RKO (cell line): ENCODE measurements at places on chromosomes 1 and 21.

DNA sequence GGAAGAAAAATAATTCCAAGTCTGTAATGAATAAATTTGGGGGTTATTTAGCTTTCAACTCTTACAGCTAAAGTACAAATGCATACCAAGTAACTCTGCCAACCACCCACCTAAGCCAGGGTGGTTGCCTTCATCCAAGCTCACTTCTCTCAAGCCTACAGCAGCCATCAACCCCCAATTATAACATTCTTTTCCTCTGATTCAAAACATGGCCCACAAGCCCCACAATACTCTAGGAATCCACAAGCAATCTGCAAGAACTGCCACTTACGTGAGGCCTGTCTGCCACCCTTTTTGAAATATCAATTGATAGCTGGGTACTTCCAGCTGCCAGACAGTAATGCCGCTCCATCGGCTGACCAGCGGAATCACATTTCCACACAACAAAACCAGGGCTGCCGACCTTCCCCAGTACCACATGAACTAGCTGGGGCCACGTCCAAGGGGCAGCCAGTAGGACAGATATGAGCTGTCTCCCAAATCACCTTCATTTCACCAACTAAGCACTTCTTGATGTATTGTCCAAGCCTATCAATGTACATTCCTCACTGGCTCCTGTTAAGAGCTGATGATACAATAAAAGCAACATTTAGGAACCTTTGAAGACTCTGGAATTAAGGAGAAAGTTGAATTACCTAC is 3.2 kb downstream of the LBR start:
- no peak for DNase-seq

DNA sequence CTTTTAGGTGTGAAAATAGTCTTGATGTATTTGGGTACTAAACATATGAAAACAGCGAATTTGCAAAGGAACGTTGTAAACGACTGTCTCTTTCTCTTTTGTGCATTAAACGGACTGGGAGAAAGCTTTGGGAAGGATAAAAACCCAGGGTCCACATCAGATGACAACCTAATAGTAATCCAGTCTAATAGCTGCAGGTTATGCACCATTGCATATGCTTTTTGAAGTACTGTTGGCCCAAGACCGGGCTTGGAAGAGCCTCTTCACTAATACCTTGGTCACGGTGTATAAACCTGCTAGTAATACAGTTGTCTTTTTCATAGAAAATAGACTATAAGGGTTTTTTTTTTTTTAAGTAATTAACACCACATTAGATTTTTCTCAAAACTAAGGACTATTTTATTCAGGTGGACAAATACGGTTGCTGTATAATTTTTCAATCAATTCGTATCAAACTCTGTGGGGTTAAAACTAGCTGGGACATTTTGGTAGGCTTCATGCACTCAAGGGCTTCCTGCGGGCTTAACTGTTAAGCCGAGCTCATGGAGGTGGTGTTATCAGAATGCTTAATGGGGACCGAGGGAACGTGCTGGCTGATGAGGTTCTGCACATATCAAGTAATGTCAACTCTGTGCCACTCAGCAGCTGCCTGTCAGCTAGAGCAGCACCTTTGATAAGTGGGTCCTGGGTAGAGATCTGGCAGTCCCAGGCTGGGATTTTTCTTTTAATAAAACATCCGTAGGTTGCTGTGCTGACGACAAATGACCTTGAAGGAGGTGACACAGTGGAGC is 2.1 kb downstream of the RYR2 start:
- DNase-seq = no peak

DNA sequence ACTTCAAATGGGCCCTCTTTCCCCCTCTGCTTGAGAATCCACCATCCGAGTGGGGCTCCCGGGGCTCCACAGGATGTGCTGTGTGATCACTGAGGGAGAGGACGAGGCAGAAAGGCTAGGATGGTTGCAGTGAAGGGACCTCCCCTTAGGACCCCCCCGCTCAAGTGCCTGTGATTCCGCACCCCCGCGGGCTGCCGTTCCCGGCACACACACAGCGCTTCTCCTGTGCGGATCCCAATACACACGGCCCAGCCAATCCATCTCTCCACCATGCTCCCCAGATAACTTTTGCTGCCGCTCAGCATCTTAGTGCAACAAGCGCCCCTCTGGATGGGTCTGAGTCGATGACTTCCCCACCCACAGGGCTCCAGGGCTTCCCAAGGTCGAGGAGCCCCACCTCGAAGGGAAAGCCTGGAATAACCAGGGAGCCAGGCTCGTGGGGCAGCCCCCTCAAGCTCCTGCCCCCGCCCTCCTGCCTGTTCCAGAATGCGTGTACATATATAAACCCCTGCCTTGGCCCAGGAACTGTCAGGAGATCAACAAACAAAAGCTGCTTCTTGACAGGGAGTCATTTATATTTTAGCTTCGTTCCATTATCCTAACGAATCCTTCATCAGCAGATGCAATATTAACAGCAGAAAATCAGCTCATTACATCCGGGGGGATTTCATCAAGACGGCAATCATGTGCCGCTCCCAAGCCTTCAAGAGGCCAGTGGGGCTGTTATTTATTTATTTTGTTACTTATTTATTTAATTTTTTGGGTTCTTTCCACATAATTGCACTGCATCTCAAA is 83.7 kb downstream of the CASZ1 start:
- DNase-seq = no peak

DNA sequence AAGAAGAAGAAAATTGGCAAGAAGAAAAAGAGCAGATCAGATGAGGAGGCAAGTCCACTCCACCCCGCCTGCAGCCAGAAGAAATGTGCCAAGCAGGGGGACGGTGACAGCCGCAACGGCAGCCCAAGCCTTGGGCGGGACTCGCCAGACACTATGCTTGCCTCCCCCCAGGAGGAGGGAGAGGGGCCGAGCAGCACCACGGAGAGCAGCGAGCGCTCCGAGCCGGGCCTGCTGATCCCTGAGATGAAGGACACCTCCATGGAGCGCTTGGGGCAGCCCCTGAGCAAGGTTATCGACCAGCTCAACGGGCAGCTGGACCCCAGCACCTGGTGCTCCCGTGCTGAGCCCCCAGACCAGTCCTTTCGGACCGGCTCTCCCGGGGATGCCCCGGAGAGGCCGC is 9.0 kb upstream of the SLC25A34 start:
- DNase-seq = no peak

DNA sequence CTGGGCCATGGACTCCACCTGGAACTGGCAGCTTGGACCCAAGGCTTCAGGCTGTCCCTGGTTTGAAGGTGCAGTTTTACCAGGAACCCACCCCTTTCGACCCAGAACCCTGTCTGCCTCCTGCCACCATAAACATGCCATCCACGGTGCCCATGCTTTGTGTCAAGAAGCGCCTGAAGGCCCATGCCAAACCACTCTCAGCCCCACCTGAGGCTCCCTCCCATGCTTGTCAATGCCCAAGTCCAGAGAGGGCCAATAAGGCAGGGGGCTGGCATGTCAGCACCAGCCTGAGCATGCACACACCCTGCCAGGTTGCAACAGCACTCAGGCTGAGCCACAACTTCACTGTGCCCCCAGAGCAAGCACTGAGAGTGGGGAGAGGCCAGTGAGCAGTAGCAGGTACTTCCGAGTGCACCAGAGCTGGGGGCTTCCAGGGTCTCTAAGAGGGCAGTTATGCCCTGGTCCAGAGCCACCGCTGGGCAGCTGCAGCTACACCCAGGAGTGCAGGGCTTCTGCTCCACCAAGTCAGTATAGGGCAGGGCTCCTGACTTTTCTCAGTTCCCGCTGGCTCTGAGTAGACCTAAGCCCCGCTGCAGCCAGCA is 1256.0 kb downstream of the AMY1C start:
- no peak for DNase-seq

GRCh38 chr1:165443539-165444311 is 1.2 kb downstream of the RXRG start:
- no peak for DNase-seq

- DNase-seq = no peak
Measured at GRCh38 chr1:194366705-194367104, 1180.3 kb upstream of the B3GALT2 start.

GRCh38 chr1:20348326-20348915 is 57.7 kb downstream of the VWA5B1 start:
- DNase-seq = no peak

DNA sequence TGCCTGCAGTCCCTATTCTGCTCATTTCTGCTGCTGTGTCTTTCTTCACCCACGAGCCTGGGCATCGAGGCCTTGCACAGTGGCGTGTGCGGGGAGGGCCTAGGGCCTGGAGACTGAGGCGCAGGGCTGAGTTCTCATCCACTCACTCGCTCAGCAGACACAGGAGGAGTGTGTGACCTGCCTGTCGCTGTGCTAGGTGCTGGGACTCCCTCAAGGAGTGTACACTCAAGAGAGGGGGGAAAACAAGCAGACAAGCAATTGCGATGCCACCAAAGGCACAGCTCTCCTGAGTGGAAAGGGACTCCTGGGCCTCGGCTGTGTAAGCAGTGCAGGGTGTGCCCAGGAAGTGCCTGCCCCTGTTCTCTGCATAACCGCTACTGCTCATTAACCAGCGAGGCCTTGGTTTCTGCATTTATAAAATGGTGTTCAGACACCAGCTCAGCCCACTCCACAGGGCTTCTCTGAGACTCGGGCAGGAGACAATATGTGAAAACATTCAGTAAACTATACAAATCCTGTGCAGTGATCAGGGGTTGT is 4.2 kb downstream of the RD3 start:
- no peak for DNase-seq

GRCh38 chr1:228226141-228226874 is 18.5 kb downstream of the OBSCN start:
- DNase-seq = no peak

DNA sequence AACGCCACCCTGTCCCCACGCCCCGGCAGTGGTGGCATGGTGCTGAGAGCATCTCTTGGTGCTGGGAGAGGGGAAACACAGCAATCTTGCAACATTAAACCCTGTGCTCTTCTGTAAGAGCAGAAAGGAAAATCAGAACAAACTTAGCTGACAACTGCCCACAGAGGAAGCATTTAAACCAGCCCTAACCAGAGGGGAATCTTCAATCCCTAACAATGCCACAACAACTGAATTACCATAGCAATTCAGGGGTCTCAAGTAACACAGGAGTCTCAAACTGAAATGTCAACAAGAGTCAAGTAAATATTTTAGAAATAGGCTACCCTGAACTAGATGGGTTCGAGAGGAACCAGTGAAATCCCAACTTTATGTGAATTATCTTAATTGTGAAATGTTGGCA is 1983.6 kb downstream of the NCAM2 start:
- DNase-seq = no peak

DNA sequence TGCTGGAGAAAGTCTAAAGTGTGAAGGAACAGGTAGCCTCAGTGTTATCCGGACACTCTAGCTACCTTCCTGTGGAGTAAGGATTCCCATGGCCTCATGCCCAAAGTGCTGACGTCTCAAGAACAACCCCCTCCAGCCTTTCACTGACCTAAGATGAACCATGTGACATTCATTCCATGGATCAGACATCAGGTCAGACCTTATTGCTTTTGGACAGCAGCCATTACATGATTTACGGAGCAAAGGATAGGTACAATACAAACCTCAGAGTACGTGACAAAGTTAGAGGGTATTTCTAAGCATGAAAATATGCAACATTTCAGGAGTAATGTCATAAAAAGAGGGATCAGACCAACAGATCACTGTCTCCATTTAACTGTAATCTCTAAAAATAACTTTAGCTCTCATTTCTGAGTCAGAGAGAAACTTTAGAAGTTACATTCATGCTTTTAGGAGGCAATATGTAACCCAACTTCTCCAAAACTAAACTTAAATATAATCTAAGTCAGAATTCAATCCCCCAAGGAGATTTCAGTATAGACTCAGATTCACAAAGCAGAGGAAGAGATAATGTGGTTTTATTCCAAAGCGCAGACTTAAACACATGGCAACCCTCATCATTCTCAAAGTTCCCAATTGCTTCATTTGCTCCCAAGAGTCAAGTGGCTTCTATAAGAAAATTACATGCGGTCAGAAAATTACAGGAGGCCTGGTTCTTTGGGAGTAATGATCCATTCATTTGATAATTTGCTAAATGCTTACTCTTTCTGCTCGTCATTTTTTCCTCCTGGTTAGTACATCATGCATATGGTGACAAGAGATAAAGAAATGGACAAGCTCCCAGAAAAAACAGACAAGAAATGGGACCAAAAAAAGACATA is 280.4 kb downstream of the SETD4 start:
- DNase-seq = no peak

- peak; percentile 78 for DNase-seq
Measured at GRCh38 chr1:7549277-7550161, 221.6 kb upstream of the VAMP3 start.

- DNase-seq = peak; percentile 45
Measured at GRCh38 chr1:226309398-226310244, 657 bp upstream of the LIN9 start.

GRCh38 chr1:208088319-208088718 is 155.9 kb downstream of the PLXNA2 start:
- DNase-seq = no peak

DNA sequence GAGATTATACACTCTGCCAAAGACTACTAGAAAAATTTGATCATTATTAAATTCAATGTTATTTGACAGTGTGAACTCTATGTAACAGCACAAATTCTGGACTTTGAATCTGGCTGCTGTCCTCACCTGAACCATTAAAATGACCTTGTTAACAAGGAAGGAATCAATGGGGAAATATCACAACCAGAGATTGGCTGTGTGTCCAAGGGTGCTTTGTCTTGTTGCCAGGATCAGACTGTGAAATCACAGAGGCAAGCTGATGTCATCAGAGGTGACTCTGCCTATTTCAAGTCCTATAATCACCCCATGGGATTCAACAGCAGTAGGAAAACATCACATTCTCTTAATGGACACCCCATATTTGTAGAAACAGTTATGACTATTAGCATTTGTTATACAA is 46.8 kb downstream of the ADAMTS5 start:
- no peak for DNase-seq

DNA sequence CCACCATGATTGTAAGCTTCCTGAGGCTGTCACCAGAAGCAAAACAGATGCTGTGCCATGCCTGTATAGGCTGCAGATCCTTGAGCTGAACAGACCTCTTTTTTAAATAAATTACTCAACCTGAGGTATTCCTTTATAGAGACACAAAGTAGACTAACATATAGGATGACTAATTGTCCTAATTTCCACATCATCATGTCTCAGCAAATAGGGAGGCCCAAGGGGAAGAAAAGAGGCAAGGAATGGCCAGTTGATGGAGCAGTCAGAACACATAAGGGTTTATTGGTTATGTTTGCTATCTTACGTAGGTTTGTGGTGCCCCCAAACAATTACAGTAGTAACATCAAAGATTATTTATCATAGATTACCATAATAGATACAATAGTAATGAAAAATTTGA is 126.2 kb downstream of the RASAL2 start:
- peak; percentile 66 for DNase-seq

DNA sequence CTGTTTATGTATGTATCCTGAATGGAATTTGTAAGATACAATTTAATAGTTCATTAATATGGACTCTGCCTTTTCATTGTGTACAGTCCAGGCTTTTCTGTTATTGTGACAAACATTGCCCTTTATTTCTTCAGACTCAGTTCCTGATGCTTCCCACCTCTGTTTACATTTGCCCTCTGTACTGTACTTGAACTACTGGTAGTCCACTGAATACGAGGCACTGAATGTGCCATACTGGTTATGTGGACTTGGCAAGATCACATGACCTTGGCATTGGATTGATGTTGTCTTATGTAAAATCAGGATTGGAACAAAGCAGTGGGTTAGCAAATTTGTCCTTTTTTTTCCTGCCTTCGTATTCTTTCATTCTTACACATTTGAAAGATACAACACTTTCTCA is 27.8 kb downstream of the RALGPS2 start:
- DNase-seq = no peak
